Activated CD4-positive, alpha-beta T cell treated with anti-CD3 and anti-CD28 coated beads, Interleukin-2, Interleukin-6, amounts not matched to agents 100 ng/mL and 50 ng/mL, durations not matched to agents 16 hours and 8 hours (primary cell): ENCODE measurements at places on chromosomes 7 and 10.
A peak's percentile ranks its signal among the peaks of the same experiment; 100 is the strongest.

GRCh38 chr10:112775892-112776674 lies 174.0 kb upstream of the TCF7L2 start:
- no peak for DNase-seq

DNA sequence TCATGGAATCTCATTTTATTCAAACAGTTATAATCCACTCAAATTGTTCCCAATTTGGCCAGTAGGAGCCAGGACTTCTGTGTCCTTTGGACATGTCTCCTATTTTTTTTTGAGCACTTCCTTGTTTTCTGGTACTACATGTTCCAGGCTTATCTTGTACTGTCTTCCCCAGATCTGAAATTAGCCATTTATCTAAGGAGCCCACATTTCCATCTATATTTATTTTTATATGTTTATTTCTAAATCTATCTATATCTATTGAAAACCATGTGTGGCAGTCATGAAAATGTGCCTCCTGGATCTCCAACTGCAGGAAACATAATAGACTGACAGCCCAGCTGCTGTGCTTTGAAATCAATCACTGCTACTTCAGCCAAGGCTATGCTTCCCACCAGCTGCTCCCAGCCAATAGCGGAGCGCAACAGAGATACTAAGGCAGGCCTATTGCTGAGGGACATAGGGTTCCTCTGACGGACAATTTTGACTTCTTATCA lies 147.1 kb downstream of the LRRC4 start:
- no peak for DNase-seq

- no peak for DNase-seq
Observed at GRCh38 chr10:30056767-30057355, 2.5 kb downstream of the JCAD start.

GRCh38 chr10:62636825-62637248 lies 167.7 kb upstream of the ADO start:
- no peak for DNase-seq

DNA sequence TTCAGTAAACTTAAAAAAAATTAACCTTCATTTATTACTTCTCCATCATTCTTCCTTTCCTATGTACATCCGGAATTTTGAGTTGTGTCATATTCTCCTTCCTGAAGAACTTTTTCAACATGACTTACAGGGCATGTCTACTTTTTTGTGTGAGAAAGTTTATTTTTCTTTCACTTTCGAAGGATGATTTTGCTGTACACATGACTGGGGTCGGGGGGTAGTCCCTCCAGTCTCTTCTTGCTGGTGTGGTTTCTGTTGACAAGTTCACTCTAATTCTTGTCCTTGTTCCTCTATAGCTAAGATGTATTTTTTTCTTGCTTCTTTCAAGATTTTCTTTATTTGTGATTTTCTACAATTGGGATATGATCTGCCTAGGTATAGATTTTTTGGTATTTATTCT lies 55.8 kb downstream of the INPP5A start:
- peak; percentile 21 for DNase-seq

DNA sequence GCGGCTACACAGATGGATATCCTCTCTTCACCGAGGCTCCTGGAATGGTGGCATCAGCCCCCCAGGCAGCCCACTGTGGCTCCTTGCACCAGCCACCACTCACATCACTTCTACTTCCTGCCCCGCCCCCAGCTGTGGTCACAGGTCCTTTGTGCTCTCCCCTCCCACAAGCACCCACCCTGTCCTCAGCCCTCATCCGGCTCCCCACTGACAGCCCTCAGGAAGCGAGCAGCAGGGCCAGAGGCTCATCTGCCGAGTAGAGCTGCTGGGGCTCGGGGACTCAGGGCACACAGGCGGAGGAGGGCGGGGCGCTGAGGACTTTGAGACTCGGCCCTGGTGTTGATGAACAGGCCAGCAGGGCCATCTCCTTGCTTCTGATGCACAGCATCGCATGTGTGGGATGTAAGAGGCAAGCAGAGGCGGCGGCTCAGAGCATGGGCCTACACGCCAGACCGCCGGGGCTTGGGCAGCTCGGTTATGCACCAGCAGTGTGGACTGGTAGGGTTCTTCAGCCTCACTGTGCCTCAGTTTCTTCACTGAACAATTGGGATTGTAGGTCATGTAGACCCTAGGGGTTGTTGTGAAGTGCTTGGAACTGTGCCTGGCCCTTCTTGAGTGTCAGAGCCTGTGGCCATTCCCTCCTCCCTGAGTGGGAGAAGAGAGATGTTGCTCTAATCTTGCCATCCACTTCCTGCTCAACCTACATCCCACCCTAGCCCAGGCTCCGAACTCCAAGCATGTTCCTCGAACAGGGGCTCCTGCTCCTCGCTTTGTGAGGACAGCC lies at the start of gene PRF1:
Gene PRF1, minus strand, starts transcription at position 77 of the 784 bp plus-strand sequence. CDS start 1,839 bp downstream, outside the sequence.
- peak; percentile 76 for DNase-seq

GRCh38 chr10:5442990-5443370 lies 30.6 kb downstream of the NET1 start:
- no peak for DNase-seq

DNA sequence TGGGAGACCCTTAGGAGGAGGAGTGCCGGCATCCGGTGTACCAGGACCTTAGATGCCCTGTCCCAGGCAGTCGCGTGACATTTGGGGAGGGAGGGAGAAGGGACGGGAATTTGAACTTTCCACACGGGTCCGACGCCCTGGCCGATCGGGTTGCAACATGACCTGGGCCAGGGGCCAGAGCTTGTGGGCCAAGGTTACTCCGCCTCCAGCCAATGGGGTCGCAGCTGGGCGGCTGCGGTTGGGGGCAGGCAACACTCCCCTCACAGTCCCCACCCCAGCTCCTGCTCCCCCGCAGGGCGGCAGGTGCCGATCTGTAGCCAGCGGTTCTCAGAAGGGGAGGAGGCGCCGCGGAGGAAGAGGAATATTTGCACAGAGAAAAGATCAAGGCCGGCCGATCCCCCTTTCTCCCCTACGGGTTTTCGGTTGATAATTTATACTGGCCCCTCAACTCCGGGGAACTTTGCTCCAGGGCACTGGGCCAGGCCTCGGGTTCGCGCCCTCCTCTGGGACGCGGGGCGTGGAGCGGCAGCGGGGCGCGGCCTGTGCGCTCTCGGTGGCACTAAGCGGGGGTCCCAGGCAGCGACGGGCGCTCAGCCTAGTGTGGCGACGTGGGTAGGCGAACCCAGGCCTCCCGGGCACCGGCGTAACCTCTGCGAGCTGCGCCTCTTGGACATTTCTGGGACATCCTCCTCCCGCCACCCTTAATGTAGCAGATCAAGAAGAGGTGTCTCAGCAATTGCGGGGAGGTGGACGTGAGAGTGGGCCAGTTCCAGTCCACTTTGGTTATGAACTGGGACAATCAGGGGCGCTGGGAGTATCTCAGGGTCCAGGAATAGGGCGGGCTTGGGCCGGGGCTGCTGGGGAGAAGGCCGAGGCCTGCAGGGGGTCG lies 1.2 kb downstream of the MLXIPL start:
- DNase-seq, result no peak

GRCh38 chr7:119974972-119975371 lies 298.0 kb upstream of the KCND2 start:
- DNase-seq, result no peak

GRCh38 chr10:125057158-125058001 lies 103.0 kb downstream of the CTBP2 start:
- no peak for DNase-seq

DNA sequence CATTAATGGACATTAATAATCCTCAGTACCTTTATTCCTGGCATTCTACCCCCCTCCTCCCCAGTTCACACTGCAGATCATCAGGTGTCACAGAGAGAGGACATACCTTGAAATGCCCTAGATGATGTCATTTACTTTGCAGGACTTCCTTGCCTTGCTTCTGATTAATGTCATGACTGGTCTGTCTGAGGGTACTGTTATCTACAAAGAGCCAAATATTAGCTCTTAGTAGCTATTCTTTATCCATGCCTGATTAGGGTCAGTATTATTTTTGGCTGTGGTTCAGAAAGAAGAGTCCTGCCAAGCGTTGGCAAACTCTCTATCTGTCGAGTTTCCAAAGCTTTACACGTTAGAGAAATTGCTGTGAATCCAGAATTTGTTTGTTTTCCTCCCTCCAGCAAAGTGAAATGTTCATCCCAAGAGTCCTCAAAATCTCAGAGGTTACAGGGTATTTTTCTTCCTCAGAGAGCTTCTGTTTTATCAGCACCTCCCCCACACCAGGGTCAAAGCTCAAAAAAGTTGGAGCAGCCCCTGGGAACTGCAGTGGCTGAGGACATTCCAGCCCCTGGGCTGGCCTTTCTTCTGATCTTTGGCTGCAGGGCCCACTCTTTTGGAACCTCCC lies 12.6 kb downstream of the SCD start:
- DNase-seq, result no peak

DNA sequence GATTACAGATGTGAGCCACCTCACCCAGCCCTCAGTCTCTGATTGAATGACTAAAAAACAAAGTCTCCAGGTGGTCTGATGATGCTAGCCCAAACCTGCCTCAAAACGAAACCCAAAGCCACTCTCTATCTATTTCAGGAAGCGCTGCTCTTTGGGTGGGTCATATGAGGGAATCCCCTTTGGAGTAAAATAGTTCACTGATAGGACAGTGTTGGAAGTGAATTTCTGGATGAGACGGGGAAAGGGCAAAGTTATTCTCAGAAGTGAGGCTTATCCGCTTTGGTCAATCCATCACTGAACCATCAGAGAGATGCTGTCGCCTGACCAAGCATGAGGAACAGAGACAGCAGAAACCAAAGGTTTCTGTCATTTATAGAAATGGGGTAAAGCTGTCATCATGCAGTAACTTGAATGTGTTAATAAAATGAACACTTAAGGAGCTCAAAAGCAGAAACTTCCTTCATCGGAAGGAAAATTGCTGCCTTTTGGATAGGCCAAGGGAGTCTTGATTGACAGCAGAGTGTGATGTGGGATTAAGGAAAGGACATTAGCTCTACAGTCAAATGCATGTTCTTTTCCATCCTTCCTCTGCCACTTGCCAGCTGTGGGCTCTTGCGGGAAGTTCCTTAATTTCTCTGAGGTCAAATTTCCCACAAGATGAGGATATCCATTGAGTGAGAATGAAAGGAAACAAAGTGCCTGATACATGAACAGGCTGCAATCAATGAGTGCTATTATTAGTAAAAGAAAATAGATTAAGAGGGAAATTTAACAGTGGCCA lies 64.9 kb upstream of the C1QL3 start:
- DNase-seq, result peak; percentile 32

- no peak for DNase-seq
Observed at GRCh38 chr7:12741951-12742575, 54.6 kb downstream of the ARL4A start.

DNA sequence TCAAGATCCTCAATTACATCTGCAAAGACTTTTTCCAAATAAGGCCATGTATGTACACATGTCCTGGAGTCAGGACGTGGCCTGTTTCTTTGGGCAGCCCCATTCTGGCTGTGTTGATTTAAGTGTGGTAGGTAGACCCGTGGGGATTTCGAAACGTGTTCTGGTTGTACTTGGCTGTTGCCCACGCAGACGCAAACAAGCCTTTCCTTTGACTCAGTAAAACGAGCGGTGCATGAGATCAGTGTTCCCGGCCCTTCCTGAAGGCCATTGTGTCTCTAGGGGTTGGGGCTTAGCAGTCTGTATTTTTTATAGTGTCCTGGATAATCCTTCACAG lies 64.8 kb upstream of the DNAJB6 start:
- no peak for DNase-seq

DNA sequence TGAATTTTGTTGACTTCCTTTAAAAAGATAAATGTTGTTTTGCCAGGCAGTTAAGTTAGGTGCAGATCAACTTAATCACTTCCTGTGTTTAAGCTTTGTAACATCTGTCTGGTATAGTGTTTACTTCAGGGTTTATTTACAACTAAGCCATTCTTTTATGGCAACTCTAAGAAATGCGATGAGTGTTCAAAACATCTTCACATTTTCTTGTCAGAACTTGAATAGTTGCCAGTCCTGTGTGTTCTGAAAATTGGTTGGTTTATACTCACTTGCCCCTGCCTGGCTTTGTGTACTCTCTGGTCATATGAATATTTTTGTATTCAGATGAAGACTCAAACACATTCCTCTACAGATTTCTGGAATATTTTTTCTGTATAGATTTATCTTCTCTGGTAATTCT lies 327.2 kb downstream of the MDFIC start:
- DNase-seq, result no peak

DNA sequence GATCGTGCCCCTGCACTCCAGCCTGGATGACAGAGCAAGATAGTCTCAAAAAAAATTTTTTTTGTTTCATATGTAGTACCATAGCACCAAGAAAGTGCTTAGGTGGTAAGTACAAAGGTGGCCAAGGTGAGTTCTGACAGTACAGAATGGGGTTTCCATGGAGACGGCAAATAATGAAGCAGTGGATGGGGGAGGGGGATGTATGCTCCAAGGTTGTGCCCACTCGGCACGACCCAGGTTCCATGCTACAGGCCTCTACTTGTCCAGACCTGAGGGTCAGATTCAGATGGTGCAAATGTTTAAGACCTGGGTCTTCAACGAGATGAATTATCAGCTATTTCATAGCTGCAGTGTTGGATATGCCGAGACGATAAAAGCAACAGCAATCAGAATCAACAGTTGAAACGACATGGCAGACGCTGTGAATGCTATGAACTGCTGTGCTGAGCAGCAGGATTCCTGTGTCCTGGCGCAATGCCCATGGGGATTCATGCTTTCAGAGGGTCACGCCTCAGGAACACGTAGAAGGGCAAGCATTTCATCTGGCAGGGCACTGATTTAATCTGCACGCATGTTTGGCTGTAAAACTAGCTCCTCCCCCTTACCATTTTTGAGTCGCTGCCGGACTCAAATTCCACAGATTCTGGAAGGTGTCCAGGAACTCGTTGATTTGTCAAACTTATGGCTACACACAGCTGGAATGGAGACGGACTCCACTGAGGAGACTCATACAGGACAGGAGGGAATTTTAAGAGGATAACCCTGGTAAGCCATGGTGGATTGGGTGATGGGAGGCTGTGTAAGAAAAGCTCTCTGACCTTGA lies 256.5 kb downstream of the FRMD4A start:
- no peak for DNase-seq
